Effector memory CD4-positive, alpha-beta T cell (primary cell): ENCODE measurements at places on chromosomes 12 and 14.

- H3K4me1 ChIP-seq = no peaks in the 10 kb centered on the region
- no peak overlapping the region for H3K4me3 ChIP-seq
- no peaks in the 10 kb centered on the region for H3K36me3 ChIP-seq
- H3K27me3 ChIP-seq = no peaks in the 10 kb centered on the region
Observed at GRCh38 chr14:37063467-37064240, 108.8 kb downstream of the SLC25A21 start.

DNA sequence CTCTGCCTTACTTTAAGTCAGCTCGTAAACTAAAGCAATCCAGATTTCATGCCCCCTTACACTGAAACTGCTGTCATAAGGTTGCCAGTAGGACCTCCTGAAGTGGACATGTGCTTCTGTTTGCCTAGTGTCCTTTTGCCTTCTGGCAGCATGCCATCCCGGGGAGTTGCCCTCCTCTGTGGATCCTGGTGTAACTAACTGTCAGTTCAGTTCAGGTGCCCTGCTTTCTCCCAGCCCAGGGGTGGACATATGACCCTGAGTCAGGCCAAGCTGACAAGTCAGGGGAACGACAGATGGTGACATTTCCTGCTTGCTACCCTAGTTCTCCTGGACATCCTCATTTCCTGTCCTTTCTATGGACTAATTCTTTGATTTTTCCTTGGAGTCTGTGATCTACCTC lies 25.6 kb downstream of the AKAP6 start:
- no peak for DNase-seq
- no peak overlapping the region for H3K27ac ChIP-seq
- H3K4me1 ChIP-seq = no peaks in the 10 kb centered on the region
- no peaks in the 10 kb centered on the region for H3K27me3 ChIP-seq
- no peaks in the 10 kb centered on the region for H3K36me3 ChIP-seq
- H3K4me3 ChIP-seq = no peak overlapping the region

- no peaks in the 10 kb centered on the region for H3K27me3 ChIP-seq
- no peak for DNase-seq
- no peaks in the 10 kb centered on the region for H3K36me3 ChIP-seq
- H3K4me1 ChIP-seq = peaks cover 24% of the 10 kb centered on the region
Observed at GRCh38 chr14:53149668-53150316, 3.3 kb downstream of the DDHD1 start.

DNA sequence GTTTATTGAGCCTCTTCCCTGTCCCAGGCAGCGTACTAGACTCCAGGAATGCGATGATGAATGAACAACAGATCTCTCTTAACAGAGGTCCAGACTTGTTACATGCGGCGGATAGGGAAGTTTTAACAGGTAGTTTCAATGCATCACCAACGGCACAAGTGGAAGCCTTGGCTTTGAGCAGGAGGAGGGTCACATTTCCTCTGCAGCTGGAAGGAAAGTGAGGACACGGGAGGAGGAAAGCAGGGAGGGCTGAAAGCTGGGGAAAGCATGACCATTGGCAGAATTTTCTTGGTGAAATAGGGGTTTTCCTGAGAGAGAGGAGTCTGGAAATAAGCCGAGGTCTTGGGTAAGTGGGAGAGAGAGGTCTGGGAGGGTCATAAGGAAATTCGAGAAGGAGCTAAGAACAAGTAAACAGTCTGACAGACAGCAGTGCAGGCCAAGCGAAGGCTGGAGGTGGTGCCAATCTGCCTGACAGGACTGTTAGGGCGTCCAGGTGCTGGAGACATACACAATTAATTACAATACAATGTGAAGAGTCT lies 15.4 kb downstream of the BHLHE41 start:
- no peak overlapping the region for H3K27ac ChIP-seq
- peaks cover 4% of the 10 kb centered on the region for H3K4me1 ChIP-seq
- no peak overlapping the region for H3K4me3 ChIP-seq
- DNase-seq = no peak

- H3K4me1 ChIP-seq = no peaks in the 10 kb centered on the region
- H3K27me3 ChIP-seq = no peaks in the 10 kb centered on the region
- no peak for DNase-seq
Observed at GRCh38 chr14:33364466-33364865, 425.8 kb downstream of the NPAS3 start.

DNA sequence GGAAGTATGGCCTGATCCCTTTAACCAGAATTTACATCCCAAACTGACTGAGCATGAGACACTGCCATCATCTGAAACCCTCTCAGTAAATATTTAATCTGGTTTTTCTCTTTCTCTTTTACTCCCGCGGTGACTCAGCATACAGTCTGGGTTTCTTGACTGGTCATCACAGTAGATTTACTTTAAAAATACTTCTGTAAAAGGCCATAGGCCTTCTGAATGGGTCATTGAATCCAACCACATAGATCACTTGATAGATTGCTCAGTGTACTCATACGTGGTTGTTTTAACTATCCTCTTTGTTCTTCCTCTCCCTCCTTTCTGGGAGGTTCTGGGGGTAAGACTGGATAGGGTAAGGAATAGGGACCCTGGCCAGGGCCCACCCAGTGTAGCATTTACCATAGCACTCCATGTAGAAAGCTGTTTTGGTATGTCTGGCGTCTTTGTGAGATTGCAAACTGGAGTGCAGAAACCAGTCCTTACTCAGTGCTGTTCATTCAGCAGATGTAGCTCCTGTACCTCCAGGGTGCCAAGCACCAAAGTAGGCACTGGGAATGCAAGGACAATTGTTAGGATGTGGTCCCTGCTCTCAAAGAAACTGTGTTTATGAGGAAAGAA lies 165.7 kb downstream of the SRGAP1 start:
- DNase-seq = no peak
- H3K36me3 ChIP-seq = no peaks in the 10 kb centered on the region
- H3K27me3 ChIP-seq = no peaks in the 10 kb centered on the region
- H3K4me3 ChIP-seq = no peak overlapping the region
- H3K27ac ChIP-seq = no peak overlapping the region

DNA sequence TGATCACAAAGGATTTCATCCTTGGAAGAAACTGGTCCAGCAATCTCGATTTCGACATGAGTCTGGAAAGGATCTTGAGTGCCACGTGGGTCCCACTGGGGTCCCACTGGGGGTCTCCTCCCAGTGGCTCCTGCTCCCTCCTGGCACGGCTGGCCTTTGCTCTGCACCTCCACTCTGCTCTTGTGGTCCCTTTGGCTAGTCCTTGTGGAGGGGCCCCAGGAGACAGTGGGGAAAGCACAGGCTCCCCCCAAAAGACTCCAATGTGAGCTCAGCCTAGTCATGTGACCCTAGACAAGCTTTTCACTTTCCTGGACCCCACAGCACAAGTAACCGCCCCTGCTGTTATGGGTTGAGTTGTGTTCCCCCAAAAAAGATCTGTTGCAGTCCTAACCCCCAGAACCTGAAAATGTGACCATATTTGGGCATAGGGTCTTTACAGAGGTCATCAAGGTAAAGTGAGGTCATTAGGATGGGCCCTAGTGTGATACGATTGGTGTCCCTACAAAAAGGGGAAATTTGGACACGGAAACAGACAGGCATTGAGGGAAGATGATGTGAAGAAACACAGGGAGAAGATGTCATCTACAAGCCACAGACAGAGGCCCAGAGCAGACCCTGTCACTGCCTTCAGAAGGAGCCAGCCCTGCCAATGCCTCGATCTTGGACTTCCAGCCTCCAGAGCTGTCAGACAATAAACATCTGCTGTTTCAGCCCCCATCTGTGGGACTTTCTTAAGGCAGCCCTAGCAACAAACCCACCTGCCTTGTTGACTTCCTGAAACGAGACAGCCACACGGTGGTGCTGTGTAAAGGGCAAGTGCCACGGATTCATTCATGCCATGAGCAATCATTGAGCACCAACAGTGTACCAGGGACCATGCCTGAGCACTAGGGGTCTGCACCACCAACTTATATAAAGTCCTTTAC lies 23.8 kb upstream of the PPP2R5C start:
- DNase-seq = no peak
- no peaks in the 10 kb centered on the region for H3K27me3 ChIP-seq
- no peaks in the 10 kb centered on the region for H3K4me1 ChIP-seq
- H3K4me3 ChIP-seq = no peak overlapping the region
- no peak overlapping the region for H3K27ac ChIP-seq
- H3K36me3 ChIP-seq = no peaks in the 10 kb centered on the region

DNA sequence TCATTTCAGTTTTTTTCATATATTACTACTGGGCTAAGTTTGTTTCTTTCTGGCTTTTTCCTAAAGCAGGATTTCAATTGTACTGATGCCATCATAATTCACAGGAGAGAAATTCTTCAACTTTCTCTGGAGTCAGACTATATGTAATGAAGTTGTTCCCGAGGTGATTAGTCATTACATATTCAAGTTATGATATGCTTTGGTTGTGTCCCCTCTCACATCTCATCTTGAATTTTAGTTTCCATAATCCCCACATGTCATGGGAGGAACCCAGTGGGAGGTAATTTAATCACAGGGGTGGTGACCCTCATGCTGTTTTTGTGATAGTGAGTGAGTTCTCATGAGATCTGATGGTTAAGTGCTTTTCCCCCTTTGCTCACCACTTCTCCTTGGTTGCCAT lies 227.5 kb upstream of the LRIG3 start:
- no peaks in the 10 kb centered on the region for H3K27me3 ChIP-seq
- no peak for DNase-seq
- no peak overlapping the region for H3K27ac ChIP-seq

GRCh38 chr12:64696080-64696741 lies 63.0 kb downstream of the GNS start:
- H3K4me1 ChIP-seq = peaks cover 50% of the 10 kb centered on the region
- no peak for DNase-seq
- no peak overlapping the region for H3K4me3 ChIP-seq
- H3K36me3 ChIP-seq = peaks cover 31% of the 10 kb centered on the region
- H3K27ac ChIP-seq = peak overlapping the region; percentile 27

- no peaks in the 10 kb centered on the region for H3K4me1 ChIP-seq
- H3K36me3 ChIP-seq = no peaks in the 10 kb centered on the region
- H3K4me3 ChIP-seq = no peak overlapping the region
Observed at GRCh38 chr12:58396239-58396638, 454.9 kb downstream of the ATP23 start.

- no peaks in the 10 kb centered on the region for H3K36me3 ChIP-seq
- no peak overlapping the region for H3K27ac ChIP-seq
- DNase-seq = no peak
- no peaks in the 10 kb centered on the region for H3K4me1 ChIP-seq
- H3K4me3 ChIP-seq = no peak overlapping the region
Observed at GRCh38 chr12:89414851-89415250, 62.5 kb upstream of the DUSP6 start.

DNA sequence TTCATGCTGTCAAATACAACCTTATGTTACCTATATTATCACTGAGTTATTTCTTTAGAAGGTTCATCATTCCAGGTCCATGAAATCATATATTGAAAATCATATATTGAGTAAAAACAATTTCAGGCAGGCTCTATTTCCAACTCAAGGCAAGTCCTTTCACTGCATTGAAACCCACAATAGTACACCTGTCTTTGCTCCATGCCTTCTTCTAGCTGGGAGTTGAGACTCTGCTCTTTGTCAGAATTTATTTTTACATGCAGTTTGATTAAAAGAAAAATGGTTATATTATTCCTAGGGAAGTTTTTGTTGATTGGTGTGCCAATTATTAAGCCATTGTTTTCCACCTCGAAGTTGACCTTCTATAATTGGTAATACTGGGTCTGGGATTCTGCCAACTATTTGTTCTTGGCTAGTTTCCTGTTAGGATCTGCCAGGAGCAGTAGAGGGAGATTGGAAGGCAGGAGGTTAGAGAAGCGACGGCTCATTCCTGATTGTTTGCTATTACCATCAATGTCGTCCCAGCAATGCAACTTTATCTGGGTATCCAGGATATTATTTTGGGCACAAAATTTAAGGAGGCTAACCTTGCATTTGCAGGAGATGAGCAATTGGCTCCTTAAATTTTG lies 79.5 kb upstream of the MIS18BP1 start:
- no peak for DNase-seq
- H3K27me3 ChIP-seq = no peaks in the 10 kb centered on the region
- H3K4me3 ChIP-seq = no peak overlapping the region
- H3K36me3 ChIP-seq = no peaks in the 10 kb centered on the region
- H3K27ac ChIP-seq = no peak overlapping the region

DNA sequence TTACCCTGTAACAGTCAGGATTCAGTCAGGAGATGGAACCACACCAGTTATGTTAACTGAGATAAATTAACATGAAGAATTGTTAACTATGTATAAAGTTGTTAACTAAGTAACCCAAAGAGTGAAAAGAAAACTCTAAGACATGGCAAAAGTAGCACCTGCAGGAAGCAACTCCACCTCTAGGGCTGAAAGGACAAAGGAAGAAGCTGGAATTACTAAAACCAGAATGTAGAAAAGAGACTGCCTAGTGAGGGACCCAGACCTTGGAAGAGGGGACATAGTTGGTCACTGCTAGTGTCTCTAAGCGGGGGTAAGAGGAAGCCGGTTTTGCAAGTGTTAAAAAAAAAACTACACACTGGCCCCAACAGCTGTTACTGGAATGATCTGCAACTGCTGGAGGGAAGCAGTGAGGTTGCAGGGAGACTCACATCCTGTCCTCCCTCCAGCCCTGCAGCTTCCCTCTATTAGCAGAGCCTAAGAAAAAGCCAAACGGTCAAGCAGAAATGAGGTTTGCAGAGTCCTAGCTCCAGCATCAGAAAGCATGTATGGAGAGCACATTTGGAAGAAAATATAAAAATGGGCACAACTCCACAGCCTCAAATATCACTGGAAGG lies 39.8 kb downstream of the GPR135 start:
- no peaks in the 10 kb centered on the region for H3K27me3 ChIP-seq
- no peak overlapping the region for H3K4me3 ChIP-seq
- H3K36me3 ChIP-seq = no peaks in the 10 kb centered on the region
- DNase-seq = no peak
- H3K4me1 ChIP-seq = no peaks in the 10 kb centered on the region

- H3K4me1 ChIP-seq = no peaks in the 10 kb centered on the region
- no peak overlapping the region for H3K27ac ChIP-seq
- DNase-seq = no peak
- no peak overlapping the region for H3K4me3 ChIP-seq
- H3K27me3 ChIP-seq = no peaks in the 10 kb centered on the region
Observed at GRCh38 chr12:30012816-30013450, 229.2 kb upstream of the TMTC1 start.

DNA sequence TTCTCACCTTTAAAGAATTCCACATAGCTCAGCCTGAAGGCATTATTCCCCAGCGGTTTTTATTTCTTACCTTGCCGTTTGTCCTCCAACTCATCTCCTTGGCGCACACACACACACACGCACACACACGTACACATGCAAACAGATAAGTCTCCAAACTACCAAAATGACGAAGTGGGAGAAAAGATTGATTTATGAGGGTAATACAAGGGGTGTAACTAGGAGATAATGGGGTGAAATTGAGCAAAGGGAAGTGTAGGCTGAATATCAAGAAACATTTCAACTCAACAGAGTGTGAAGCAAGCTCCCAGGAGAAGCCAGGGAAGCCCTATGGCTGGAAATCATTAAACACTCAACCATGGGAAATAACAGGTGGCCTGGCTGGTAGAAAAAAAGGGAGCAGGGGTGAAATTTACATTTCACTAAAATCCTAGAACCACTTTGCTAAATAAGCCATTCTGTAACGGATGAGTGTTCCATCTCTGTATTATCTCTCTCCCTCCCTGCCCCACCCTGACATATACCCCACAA lies 41.0 kb downstream of the GRIN2B start:
- no peaks in the 10 kb centered on the region for H3K27me3 ChIP-seq
- no peak overlapping the region for H3K4me3 ChIP-seq
- H3K27ac ChIP-seq = no peak overlapping the region
- no peak for DNase-seq
- H3K36me3 ChIP-seq = no peaks in the 10 kb centered on the region
